Effector CD4-positive, alpha-beta T cell (primary cell): ENCODE measurements at places on chromosomes 3 and 15.
A peak's percentile ranks its signal among the peaks of the same experiment; 100 is the strongest.

DNA sequence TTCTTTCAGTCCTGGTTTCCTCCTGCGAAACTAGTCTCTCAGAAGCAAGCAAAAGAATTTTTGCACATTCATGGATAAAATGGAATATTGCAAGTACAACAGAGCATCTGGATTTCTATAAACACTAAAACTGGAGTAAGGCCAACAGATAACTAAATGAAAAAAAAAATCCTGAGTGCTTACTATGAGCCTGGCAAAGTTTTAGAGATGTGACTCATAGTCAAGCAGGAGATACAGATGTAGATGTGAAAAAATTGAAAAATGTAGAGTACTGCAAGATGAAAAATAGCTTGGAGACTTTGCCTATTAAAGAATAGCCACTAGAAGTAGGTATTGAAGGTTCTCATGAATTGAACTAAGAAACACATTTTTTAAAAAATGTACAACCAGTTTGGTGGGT lies 397.4 kb downstream of the OTOL1 start:
- DNase-seq = no peak

DNA sequence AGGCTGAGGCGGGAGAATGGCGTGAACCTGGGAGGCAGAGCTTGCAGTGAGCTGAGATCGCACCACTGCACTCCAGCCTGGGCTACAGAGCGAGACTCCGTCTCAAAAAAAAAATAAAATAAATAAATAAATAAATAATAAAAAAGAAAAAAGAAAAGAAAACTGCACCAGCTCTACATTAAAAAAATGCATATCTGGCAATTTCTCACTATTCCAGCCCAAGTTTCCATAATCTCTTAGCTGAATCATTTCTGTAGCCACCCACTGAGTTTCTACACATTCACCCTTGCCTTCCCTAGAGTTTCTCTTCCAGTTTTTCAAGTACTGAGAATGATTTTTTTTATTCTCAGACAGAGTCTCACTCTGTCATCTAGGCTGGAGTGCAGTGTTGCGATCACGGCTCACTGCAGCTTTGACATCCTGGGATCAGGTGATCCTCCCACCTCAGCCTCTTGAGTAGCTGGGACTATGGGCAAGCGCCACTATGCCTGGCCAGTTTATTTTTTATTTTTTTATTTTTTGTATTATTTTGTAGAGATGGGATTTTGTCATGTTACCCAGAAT lies 24.5 kb upstream of the SLC7A14 start:
- DNase-seq = no peak

- no peak for DNase-seq
Measured at GRCh38 chr15:77992356-77993222, 84.9 kb downstream of the TBC1D2B start.

- no peak for DNase-seq
Measured at GRCh38 chr3:179236669-179237301, 14.1 kb downstream of the KCNMB3 start.

DNA sequence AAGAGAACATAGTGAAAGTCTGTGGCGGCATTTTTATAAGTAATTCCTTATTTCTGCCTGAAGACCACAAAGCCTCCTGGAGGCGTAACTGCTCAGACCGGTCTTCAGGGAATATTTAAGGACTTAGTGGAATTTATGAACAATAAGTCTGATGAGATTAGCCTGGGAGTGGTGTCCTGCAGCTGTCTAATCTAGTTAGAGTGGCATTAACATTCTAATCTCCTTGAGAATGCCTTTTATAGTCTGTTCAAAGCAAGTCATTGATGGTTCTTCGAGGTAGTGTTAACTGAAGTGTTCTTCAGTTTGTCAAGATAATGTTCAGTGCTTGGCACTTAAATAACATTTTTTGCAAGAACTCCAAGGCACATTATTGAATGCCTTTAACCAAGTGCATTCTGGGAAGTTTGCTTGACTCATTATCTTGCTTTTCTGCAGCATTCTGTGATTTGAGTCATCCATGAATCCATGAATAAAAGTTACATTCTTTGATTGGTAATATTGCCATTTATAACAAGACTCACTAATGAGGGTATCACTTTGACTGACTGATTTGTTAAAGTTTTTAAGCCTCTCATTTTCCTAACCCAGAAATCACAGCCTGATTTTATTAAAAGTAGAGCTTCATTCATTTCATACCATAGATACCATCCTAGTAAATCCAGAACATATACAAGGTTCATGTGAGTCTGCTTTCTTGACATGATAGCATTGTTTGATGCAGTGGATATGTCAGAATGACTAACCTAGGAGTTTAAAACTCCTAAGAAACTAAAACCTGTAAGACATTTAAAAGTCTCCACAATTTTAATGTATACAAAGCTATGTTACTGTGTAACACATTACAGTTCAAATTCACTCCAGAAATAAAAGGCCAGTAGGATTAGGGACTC lies 12.5 kb downstream of the RBM5 start:
- DNase-seq = no peak

GRCh38 chr3:183541738-183542137 lies 13.8 kb downstream of the KLHL6 start:
- DNase-seq = no peak

GRCh38 chr3:115211810-115212492 lies 64.9 kb upstream of the ZBTB20 start:
- no peak for DNase-seq

- DNase-seq = peak; percentile 4
Measured at GRCh38 chr15:64092864-64093626, 593 bp downstream of the CIAO2A start.

DNA sequence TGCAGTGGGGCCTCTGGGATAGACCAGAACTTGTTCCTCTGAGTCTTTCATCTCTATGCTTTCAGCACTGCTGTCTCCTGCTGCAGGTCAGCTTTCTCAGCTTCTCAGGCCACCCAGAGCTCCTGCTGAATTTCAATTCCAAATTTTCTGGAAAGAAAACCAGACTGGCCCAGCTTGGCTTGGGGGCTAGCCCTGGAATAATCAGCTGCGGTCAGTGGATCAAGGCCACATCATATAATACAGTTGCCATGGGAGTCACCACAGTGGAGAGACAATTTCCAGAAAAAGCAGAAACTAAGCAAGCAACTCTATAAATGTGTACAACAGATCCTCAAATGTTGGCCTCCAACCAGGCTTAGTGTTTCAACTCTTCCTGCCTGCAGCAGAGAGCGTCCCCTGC lies 91.1 kb upstream of the SLC24A5 start:
- DNase-seq = no peak

- no peak for DNase-seq
Measured at GRCh38 chr3:128858167-128858566, 21.3 kb upstream of the ACAD9 start.

- no peak for DNase-seq
Measured at GRCh38 chr15:66389098-66389858, 2.6 kb downstream of the MAP2K1 start.

GRCh38 chr3:30704931-30705890 lies 98.8 kb downstream of the TGFBR2 start:
- no peak for DNase-seq

DNA sequence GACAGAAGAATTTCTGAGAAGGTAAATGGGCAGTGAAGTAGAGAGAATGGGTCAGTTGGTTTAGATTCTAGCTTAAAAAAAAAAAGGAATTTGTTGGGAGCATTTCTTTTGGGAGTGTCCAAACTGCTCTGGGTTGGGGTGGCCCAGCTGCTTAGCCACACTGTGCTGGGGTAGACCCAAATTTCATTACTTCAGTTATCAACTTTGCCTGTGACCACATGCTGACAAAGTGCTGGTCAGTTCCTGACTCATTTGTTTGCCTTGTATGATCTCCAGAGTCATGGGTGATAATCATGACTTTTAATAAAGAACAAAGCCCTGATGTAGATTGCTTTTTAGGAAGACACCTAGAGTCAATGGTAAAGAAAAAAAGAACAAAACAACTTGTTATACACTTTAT lies 121.5 kb upstream of the FGF7 start:
- DNase-seq = no peak

DNA sequence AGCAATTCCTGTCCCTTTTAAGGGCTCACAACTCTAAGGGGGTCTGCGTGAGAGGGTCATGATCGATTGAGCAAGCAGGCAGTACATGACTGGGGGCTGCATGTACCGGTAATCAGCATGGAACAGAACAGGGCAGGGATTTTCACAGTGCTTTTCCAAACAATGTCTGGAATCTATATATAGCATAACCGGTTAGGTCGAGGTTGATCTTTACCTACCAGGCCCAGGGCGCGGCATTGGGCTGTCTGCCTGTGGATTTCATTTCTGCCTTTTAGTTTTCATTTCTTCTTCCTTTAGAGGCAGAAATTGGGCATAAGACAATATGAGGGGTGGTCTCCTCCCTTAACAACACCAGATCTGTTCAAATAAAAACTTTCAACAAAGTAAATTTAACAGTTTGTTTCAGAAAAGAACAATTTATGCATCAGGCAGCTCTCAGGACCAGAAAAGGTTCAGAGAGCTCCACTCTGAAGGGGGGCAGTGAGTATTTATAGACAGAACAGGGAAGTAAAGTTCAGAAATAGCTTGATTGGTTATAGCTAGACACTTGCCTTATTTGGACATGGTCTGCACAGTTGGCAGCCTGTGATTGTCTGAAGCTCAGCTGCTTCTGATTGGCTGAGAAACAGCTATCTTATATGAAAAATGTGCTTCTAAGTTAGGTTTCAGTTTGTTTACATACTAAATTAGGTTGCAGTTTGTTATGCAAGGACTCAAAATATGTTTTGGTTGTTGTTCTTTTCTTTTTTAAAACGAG lies 17.2 kb upstream of the B4GALT4 start:
- DNase-seq = no peak

GRCh38 chr15:69859866-69860265 lies 237.9 kb downstream of the TLE3 start:
- DNase-seq = no peak

DNA sequence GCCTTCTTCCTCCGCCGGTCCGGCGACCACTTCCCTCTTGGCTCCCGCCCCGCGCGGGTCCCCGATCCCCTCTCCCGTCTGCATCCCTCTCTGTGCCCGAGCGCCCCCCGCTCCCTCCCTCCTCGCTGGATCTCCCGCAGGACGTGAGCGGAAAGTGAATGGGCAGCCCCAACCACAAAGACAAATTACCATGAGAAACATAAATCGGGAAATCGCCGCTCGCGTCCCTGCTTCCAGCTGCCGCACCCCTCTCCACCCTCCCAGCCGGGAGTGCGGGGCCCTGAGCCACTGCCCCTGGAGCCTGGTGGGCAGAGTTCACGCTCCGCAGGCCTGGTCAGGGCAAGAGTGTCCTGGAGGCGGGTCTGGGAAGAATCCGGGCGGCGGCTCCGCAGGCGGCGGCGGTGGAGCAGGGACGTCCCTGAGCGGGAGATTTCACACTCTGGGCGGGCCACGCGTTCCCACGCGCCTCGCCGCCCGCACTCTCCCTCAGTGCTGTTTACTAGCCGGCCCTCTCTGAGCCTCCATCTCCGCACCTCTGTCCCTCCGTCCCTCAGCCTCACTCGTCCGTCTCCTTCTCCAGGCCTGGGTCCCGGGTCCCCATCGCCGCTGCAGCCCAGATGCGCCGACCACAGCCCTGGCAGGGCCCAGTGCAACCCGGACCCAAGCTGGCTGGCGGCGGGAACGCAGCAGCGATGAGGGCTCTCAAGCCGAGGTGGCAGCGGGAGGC lies 835 bp downstream of the SEMA5B start:
- no peak for DNase-seq

DNA sequence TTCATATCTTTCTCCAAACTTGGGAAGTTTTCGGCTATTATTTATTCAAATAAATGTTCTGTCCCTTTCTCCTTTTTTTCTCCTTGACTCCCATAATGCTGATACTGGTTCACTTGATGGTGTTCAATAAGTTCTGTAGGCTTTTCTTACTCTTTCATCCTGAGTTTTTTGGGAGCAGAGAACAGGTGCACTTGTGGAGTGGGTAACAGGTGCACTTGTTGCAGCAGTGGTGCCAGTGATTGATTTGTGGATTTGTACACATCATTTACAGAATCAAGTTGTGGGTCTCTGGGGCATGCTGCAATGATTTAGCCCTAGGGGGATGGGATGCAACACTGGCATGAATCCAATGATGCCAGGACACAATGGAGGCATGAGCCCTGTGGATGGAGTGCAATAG lies 14.8 kb upstream of the OR5H1 start:
- no peak for DNase-seq

DNA sequence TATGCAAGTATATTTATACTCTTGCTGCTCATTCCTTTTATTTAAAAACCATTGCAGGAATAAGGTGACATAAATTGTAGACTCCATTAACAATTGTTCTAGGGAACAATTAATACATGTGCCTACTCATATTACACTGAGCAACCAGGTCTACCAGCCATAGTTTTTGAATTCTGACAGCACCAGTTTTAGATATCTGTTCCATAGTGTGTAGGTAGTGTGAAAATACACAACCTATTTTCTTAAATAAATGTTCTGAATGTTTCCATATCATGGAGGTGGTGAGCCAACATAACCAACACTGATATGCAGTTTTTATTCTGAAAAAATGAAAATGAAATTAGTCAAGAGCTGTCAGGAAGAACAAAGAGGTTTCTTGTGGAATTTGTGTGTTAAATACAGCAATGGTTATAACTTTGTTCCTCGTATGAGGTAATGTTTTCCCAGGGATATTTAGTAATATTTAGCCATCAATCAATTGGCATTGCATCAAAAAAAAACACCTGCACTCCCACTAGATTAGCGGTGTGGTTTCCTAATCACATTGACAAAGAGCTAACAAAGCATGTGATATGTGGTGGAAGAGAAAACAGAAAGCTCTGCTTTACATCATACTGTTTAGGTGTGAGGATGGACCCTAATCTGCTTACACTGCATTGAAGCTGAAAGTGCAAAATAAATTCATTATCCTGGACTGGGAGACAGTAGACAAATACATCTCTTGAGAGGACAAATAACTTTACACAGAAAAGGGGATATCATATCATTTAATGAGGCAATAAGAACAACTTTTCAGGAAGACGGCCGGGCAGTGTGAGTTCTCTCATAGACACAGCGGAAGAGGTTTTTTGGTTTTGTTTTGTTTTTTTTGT lies 369.5 kb upstream of the THBS1 start:
- DNase-seq = no peak

DNA sequence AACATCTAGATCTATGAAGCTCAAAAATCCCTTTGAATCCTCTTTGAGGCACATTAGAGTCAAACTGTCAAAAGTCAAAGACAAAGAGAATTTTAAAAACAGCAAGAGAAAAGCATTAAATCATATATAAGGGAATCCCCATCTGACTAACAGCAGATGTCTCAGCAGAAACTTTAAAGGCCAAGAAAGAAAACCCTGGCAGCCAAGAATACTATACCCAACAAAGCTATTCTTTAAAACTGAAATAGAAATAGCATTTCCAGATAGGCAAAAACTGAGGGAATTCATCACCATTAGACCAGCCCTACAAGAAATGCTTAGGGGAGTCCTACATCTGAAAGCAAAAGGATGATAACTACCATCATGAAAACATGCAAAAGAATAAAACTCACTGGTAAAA lies 211.2 kb upstream of the PDZRN3 start:
- DNase-seq = no peak

- DNase-seq = no peak
Measured at GRCh38 chr3:72006631-72007556, 221.9 kb upstream of the PROK2 start.

DNA sequence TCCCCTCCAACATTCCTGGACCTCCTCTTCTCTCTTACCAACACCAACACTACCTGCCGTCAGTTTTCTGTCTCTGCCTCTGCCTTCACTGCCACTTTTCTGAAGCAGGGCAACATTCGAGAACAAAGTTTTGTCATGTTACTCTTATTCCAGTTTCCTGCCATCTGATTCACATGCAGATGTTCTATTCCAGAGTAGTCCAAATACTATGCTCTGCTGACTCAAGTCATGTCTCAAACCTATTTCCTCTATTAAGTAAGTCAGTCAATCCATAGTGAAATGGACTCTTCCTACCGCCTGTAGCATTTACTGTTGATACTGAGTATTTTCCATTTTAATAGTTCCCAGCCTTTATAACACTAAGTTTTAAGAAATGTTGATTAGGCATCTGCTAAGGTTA lies 43.4 kb downstream of the ESYT3 start:
- no peak for DNase-seq
